Activated CD4-positive, alpha-beta T cell treated with anti-CD3 and anti-CD28 coated beads, Interleukin-2, amount 50 U/mL, for 1 hour (primary cell): ENCODE measurements at places on chromosomes 1 and 21.

DNA sequence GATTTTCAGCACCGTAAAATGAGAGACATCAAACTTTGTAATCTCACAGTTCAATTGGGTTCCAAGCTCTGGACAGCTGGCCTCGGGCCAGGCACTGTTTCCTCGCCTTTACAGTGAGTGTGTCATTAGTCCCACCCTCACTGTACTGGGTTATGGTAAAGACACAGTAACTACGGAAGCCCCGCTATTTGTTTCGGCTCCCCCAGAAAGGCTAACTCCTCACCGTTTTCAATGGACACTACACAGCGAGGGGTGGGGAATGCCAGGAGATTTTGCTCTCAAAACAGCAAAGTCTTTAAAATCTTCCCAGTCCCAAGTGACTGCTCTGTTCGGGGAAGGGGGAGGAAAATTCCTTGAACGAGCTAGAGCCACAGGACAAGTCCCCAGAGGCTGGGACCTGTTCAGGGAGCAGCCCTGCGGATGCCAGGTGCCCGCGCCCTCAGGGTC is 757 bp upstream of the SPSB1 start:
- DNase-seq, result no peak

- no peak for DNase-seq
Measured at GRCh38 chr1:98277118-98277517, 356.3 kb upstream of the DPYD start.

GRCh38 chr1:54199151-54199764 is 572 bp downstream of the CYB5RL start:
- no peak for DNase-seq

DNA sequence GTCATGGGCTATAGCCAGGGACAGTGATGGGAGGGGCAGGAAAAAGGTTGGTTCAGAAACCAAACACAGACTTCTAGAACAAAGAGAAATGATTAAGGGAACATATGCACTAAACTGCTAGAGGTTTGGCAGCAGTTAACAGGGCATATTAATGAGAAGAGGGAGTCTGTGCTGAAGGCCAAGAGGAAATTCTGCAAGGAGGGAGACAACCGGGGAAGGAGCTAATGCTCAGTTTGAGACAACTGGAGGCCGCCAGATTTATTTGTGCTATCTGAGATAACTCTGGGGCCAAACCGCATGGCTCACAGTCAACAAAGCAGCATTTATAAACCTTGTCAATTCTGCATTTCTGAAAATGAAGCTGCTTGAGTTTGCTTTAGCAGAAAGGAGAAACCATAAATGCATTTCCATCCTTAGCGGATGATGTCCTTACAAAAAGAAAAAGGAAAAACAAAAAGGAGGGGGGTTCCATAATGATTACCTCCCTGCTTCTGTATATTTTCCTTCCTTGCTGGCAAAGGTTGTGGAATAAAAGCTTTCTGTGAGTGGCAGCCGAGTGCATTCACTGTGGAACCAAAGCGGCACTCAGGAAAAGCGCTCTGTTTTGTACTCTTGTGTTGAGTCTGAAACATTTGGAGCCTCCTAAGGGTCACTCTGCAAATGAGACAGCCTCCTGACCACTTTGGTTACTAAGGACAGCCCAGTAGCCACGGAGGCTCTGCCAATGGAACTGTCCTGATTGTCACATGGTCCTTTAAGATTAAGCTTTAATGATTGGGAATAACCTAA is 70.3 kb downstream of the SIM2 start:
- DNase-seq, result no peak

DNA sequence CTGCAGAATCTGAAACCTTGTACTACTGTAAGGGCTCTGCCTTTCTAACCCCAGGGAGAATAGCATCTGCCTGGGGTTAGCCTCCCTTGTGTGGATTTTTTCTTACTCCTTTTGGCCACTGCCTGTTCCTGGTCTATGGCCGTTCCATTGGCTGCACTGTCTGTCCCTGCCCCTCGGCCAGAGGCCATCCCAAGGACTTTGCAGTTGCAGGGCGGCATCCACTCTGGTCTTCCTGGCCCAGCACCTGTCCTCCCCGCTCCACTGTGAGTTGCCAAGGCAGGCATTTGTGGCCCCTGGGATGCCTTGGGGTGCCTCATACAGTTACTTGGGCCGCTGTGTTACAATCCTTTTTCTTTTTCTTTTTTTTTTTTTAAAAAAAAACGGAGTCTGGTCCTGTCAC is 45.8 kb downstream of the PDE9A start:
- DNase-seq, result no peak

DNA sequence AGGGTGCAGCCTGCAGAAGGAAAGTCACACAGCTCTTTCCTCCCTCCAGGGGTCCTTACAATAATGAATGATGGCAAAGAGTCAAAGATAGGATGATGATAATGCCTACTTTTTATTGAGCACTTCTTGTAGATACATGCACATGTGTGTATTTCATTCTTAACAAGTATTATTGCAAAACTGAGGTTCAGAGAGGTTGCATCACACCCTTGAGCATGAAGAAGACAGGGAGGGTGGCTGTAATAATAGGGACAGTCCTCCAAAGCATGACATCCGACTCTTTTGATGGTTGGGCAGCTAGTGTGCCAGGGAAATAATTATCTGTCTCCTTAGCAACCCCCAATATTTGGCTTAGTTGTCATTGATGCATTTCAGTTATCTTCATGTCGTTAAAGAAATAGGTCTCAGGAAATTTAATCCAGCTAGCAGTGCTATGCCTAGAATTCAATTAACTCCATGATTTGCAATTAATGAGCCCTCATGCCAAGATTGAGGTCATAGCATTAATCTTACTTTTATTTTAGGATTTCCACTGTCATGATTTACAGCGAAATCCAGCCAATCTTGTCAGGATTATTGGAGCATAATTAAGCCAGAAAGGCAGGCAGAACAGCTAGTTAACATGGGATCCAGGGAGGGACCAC is 35.0 kb downstream of the DNAJC6 start:
- no peak for DNase-seq

- DNase-seq, result peak; percentile 69
Measured at GRCh38 chr1:15128520-15129313, 24.8 kb upstream of the TMEM51 start.

- no peak for DNase-seq
Measured at GRCh38 chr1:72371259-72372035, 89.1 kb upstream of the NEGR1 start.

- DNase-seq, result no peak
Measured at GRCh38 chr1:36204347-36204909, 19.8 kb upstream of the THRAP3 start.

- DNase-seq, result no peak
Measured at GRCh38 chr1:236395947-236396664, 2.0 kb downstream of the EDARADD start.

DNA sequence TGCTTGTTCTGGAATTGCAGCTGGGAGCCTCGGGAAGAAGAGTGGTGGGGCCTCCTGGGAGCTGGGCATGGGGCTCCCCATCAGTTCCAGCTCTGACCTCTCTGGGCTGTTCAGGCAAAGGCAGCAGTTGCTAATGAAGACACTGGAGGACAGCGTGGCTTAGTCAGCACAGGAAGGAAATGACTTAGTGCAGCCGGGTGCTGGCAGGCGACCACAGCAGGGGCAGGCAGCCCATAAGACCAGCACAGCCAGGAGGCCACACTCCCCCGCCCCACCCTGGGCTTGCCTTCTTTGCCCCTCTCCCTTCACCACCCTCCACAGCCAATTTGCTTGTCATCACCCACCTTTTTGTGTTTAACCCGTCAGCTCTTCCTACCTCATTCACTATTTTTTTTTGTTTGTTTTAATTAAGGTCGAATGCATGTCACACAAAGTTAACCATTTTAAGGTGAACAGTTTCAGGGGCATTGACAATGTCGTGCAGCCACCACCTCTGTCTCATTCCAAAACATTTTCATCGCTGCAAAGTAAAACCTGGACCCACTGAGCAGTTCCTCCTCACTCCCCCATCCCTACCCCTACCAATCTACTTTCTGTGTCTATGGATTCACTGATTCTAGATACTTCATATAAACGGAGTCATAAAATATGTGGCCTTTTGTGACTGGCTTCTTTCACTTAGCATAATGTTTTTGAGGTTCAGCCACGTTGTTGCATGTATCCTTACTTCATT is 10.9 kb downstream of the OLIG2 start:
- DNase-seq, result no peak

- DNase-seq, result no peak
Measured at GRCh38 chr1:175320804-175321203, 128.2 kb upstream of the KIAA0040 start.

DNA sequence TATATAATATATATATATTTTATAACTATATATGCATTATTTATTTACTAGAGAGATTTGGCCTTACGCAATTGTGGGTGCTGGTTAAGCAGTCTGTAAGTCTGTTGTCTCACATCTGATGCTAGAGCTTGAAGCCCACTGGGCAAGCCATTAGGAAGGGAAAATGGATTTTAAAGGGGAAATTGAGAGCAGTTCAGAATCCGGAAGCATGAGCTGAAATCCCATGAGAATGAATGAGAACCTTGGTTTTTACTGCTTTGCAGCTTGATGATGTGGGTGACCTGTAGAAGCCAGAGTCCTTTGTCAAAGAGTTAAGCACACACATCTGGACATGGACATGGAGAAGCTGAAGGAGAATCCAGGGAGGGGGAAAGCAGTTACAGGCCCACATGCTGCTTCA is 220.8 kb upstream of the DAB1 start:
- DNase-seq, result no peak
